CD4-positive, alpha-beta T cell treated with Interleukin-4 for 1 hour (primary cell): ENCODE measurements at places on chromosomes 16 and 17.

DNA sequence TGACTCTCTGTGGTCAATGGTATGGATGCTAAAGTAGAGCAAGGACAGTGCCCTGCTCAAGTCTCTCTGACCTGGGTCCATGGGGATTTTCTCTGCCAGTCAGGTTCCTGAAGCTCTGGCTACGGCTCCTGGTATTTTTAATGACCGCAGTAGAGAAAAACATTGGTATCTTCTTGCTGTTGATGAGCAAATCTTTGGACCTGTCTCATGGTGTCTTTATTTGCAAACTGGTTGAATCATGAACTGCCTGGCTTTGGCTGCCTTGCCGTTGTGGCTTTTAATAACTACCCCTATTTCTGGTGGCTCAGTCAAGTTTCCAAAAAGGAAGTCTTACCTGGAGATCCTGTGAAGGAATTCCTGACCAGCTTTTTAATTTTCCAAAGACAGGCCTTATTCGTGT is 8.7 kb downstream of the FAM234A start:
- DNase-seq, result no peak

- DNase-seq, result peak; percentile 80
Observed at GRCh38 chr17:64130559-64131001, 636 bp upstream of the ERN1 start.

- peak; percentile 37 for DNase-seq
Observed at GRCh38 chr17:17363638-17364337, 60.6 kb downstream of the NT5M start.

DNA sequence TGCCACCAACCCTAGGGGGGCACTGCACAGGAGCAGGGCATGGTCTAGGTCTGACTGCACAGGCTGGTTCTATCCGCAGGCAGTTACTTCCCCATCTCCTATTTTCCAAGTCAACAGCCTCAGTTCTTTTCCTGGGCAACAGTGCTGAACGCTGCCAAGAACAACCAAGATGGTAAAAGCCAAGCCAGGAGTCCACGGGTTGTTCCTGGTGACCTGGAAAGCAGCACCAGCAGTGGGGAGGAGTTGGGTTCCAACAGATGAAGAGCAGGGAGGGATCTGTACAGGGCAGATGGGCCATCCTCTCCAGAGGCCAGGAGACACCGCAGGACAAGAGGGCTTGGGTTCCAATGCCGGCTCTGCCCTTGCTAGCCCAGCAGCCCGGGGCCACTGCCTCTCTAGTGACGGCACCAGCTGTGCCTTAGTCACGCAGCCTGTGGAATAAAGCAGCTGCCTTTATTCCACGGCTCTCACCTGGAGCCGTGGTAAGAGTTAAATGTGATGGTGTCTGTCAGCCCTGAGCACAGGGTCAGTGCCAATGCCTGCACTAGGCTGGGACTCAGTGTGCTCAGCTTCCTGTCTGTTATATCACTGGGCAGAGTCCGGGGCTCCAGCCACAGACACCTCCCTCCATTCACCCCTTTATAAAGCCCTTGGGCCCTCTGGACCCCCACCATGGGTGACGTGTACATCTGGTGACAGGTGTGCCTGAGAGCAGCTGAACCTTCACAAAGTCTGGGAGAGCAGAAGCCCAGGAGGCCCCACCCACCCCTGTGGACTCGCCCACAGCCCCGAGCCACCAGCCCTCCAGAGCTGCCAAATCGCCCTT is 44.9 kb downstream of the MARF1 start:
- DNase-seq, result no peak

DNA sequence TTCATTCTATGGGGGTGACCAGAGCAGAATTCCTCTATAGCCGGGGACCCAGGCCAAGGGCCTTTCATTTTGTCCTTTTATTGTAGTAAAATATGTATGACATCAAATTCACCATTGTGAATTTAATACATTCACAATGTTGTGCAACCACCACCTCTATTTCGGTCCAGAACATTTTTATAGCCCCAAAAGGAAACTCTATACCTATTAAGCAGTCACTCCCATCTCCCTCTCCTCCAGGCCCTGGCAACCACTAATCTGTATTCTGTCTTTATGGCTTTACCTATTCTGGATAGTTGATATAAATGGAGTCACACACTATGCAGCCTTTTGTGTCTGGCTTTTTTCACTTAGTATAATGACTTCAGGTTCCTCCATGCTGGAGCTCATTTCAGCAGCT is 9.7 kb upstream of the TNS4 start:
- DNase-seq, result no peak

GRCh38 chr16:83955218-83956130 is 2.4 kb downstream of the OSGIN1 start:
- no peak for DNase-seq

DNA sequence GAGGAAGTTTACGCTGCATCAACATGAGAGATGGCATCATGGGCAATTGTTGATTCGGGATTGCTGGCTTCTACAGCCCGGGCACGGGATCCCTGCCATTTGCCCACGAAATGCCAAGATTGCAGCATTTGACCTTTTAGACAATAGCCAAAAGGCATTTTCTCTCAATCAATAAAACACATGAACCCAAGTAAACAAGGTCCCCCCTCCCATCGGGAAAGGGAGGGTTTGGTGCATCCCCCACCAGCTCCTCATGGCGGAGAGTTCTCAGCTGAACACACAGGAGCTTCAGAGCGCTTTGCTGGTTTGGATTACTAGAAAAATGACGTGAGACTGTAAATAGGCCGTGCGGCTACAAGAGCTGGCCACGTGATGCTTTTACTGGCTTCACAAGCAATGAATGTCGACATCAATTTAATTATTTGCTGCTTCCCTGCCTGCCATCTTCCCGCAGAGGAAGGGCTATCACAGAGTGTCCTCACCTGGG is 147.6 kb downstream of the C16orf95 start:
- DNase-seq, result no peak

GRCh38 chr16:77683397-77684180 is 38.7 kb upstream of the NUDT7 start:
- DNase-seq, result no peak

DNA sequence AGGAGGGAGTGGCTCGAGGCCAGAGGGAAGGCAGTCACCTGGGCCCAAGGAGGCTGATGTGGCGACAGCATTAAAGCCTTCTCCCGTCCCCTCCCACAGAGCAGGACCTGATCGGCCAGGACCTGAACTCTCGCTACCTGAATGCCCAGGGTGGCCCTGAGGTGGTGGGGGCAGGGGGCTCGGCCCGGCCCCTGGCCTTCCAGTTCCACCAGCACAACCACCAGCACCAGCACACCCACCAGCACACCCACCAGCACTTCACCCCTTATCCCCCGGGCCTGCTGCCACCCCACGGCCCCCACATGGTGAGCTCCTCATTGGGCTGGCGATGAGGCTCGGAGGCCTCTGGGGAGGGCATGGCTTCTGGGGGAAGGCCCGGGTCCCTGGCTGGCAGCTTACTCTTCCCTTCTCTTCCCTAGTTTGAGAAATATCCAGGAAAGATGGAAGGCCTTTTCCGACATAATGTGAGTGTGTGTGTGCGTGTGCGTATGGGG is 6.4 kb downstream of the FBRS start:
- DNase-seq, result no peak

GRCh38 chr17:2521257-2521656 is 9.6 kb upstream of the METTL16 start:
- no peak for DNase-seq

- DNase-seq, result no peak
Observed at GRCh38 chr17:36730857-36731490, 129.6 kb downstream of the MRM1 start.

GRCh38 chr17:4155980-4156620 is 13.1 kb downstream of the CYB5D2 start:
- peak; percentile 22 for DNase-seq

GRCh38 chr17:79630821-79631639 is 20.2 kb upstream of the RBFOX3 start:
- DNase-seq, result peak; percentile 4

DNA sequence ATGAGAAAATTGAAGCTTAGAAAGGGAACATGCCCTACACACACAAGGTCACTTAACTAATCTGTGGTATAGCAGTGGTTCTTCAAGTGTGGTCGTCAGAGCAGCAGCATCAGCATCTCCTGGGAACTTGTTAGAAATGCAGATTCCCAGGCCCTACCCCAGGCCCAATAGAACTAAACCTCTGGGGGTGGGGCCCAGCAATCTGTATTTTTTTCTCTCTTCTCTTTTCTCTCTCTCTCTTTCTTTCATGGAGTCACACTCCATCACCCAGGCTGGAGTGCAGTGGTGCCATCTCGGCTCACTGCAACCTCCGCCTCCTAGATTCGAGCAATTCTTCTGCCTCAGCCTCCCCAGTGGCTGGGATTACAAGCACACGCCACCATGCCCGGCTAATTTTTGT is 3.9 kb downstream of the NLE1 start:
- no peak for DNase-seq

GRCh38 chr17:47729476-47729875 is 3.6 kb upstream of the TBX21 start:
- DNase-seq, result no peak

- no peak for DNase-seq
Observed at GRCh38 chr17:27323538-27324215, 29.8 kb downstream of the WSB1 start.

GRCh38 chr17:34614698-34615097 is 35.3 kb downstream of the TMEM132E start:
- no peak for DNase-seq

- no peak for DNase-seq
Observed at GRCh38 chr17:15273141-15273793, 8.1 kb upstream of the PMP22 start.

GRCh38 chr17:82709024-82709675 is 7.4 kb upstream of the FN3KRP start:
- DNase-seq, result no peak

GRCh38 chr17:57589151-57590034 is 155.7 kb downstream of the CCDC182 start:
- no peak for DNase-seq

GRCh38 chr17:17019891-17020456 is 22.3 kb upstream of the MPRIP start:
- DNase-seq, result no peak

- DNase-seq, result no peak
Observed at GRCh38 chr16:58518083-58518979, 3.0 kb downstream of the SETD6 start.
